ENCODE measurements at places on chromosomes 13 and 19.

DNA sequence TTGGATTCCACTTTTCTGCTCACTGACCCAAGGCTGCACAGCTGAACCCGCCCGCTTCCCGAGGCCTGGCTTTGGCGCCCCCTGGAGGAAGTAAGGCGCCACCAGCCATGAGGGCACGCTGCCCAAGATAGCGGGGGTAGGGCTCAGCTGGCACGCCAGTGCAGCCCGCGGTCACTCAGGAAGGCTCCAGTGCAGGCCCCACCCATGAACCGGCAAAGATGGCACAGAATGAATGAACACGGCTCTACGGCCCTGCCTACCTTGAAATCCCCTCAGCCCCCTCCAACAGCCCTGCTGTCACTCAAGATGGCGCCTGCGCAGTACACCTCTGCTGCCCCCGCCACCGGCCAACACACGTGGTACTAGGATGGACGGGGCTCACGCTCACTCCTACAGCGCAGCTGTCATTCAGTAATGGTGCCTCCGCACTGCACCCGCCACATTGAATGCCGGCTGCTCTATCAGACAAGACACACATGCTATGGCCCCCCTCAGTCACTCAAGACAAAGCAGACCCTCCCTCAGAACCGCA is 3.0 kb downstream of the PEG3 start:
- DNase-seq: no peak

GRCh38 chr19:42872608-42873007 is 6.9 kb downstream of the PSG1 start:
- no peak for DNase-seq

- no peak for DNase-seq
These were observed 47.1 kb upstream of the MAP3K10 start for GRCh38 chr19:40144151-40144550.

- DNase-seq: no peak
These were observed 2101.7 kb upstream of the PCDH20 start for GRCh38 chr13:63517371-63517770.

- DNase-seq: no peak
These were observed 311.6 kb downstream of the ENOX1 start for GRCh38 chr13:43475140-43475539.

- no peak for DNase-seq
These were observed 153.2 kb downstream of the ZNF486 start for GRCh38 chr19:20320191-20320590.

DNA sequence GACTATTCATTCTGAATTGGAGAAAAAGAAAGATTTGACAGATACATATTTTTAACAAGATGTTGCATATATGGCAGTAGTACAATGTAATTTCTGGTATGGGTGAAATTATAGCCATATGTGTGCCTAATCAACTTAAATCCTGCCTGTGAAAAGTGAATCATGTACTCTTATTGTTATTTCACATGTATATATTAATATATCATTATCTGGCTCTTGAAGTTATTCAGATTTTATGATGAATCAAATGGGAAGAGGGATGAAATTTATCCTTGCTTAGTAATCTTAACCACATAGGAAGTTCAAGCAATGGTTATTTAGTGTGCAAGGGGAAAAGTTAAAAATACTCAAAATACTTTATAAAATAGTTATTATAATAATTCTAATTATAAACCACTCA is 80.5 kb downstream of the GPC6 start:
- no peak for DNase-seq

- DNase-seq: no peak
These were observed 696 bp downstream of the ZNF460 start for GRCh38 chr19:57280962-57281400.

DNA sequence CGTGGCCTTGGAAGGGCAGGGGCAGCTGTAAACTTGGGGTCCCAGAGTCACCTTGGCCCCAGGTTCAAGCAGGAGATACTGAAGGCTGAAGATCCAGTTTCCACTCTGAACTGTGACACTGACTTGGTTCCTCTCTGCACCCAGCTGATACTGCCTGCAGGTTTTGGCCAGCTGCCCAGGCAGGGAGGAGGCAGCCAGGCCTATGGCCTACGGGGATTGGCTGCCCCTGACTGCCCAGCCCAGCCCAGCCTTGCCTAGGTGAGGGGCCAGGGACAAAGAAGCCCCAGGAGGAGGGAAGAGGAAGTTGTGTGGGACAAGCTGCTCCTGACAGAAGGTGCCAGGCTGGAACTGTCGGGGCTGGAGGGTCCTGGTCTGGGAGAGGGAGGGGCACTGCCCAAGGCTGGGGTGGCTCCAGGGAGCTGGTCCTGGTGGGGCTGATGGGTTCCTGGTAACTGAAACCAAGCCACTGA is 51.7 kb upstream of the CYP4F8 start:
- no peak for DNase-seq

DNA sequence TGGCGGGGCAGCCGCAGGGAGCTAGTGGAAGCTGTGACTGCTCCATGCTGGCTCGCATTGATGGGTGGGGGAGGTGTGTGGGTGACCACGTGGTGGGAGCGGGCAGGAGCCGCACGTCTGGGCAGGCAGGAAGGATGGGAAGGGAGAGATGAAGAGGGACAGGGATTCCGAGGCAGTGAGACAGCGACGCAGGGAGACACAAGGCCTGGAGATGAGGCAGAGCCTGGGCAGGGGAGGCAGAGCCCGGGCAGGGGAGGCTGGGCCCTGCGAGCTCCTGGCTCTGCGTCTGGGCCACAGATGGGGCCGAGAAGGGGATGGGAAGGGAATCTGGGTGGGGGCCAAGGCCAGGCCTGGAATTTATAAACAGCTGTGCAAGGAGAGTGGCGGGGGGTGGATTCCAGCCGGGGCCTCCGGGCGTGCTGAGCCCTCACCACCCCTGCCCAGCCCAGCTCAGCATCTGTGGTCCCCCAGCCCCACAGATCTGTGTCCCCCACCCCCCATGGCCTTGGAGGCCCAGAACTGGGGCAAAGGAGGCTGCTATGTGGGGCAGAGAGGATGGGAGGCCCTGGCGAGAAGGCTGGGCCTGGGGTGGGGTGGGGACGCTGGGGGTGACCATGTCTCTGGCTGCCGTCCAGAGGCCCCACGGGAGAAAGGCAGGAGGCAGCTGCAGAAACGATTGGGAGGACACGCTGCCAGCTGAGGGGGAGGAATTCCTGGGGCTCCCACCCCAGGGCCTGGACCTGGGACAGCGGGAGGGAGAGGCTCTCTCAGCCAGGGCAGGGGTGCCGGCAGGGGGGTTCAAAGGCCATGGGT is 6.0 kb downstream of the EHD2 start:
- no peak for DNase-seq

DNA sequence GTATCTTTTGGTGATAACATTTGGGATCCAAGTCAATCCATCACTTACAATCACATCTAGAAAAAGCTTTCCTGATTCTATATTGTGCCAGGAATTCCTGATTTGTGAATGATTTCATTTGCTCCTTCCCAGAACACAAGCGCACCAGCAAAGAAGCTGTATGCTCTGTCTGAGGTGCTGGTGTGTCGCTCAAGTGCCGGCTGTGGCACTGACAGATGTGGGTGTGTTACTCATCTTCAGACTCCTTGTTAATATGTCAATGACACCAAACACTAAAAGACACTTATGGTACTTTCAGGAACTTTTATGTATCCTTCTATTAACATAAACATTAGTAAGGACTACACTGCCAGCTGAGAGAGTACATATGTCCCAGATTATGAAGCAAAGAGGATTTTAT is 429.1 kb downstream of the ITGBL1 start:
- no peak for DNase-seq

DNA sequence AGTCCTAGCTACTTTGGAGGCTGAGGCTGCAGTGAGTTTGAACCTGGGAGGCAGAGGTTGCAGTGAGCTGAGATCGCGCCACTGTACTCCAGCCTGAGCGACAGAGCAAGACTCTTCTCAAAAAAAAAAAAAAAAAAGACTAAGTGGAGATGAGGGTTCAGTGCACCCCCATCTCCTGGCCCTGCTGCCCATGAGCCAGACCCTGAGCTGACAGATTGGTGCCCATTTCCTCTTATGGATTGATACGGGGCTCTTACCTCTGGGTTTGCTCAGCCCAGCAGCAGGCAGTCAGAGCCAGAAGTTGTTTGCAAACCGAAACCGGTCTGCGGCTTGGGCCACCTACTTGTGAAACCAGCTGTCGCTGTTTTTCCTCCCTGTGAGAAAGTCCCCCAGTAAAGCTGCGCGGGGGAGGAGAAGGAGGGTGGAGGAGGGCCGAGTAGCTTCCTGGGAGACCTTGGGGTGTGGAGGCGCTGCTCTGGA is 36.9 kb downstream of the ARRDC2 start:
- DNase-seq: peak; percentile 63

DNA sequence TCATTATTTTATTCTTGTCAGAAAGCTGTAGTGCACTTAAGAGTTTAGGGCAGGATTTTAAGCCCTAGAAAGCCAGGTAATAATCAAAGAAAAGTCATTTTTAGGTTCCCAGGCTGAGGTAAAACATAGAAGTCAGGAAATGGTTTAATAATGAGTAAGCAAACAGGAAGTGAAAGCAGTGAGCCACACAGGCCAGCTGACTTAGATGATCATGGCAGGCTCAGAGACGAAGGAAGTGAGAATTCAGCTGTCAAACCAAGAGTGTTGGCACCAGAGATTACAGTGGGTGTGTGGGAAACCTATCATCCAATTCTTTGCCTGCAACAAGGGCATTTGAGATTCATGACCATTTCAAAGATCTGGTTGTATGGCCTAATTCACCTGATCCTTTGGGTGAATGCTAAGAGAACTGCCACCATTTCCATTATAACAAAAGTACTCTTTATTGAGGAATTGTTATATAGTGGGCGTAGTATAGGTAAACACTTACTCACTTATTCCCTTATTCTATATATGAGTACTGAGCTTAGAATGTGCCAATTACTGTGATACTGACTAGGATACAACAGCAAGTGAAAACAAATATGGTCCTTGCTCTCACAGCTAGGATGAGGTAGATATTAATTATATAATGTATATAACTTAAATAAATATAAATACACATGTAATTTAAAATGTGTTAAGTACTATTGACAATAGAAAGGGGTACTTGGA is 103.7 kb upstream of the EDNRB start:
- DNase-seq: no peak

DNA sequence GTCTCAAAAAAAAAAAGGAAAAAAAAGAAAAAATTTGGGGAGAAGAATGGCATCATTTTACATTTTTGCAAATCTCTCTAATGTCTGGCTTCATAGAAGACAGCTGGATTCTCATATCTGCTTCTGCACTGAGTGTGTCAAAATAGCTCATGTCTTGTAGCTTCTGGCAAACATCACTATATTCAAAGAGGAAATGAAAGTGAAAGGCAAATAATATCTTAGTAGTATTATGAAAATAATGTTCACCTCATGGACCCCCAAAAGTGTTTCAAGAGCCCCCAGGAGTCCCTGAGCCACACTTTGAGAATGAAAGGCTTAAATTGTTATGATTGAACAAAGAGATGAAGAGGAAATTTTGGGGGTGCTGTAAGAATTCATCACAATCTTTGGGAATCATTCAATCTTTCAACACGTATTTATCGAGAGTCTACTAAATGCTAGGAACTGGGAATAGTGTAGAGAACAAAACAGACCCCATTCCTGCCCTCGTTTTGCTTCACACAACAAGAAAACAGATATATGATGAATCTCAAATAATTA is 1.2 kb upstream of the SLC6A16 start:
- no peak for DNase-seq

DNA sequence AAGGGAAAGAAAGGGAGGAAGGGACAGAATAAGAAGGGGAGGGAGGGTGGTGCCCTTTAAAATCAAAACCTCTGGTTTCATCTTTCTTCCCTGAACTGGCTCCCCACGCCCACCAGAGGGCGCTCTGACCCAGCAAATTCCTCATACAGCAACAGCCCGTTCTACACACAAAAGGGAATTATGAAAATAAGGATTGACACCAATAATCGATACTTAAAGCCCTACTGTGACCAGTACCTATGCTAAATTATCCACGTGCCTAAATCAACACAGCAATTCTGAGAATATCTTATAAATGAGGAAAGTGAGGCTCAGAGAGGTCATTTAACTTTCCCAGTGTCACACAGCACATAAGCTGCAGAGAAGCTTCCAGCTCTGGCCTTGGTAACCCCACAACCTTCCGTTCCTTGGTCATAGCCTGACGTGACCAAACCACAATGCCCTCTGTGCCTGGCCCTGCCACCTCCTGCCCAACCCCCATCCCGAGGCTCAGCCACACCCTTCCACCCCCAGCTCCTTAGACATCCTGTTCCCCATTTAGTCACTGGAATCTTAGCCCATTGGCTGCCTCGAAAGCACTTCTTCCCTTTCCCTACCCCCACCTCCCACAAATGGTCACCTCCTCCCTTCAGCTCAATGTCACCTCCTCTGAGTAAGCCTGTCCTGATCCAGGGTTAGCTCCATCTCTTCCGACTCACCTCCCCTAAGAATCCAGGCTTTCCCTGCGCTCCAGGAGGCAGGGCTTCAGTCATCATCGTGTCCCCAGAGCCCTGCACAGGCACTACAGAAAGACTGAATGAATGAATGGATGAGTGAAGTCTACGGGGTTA is 34.2 kb upstream of the PNMA8B start:
- DNase-seq: peak; percentile 77

DNA sequence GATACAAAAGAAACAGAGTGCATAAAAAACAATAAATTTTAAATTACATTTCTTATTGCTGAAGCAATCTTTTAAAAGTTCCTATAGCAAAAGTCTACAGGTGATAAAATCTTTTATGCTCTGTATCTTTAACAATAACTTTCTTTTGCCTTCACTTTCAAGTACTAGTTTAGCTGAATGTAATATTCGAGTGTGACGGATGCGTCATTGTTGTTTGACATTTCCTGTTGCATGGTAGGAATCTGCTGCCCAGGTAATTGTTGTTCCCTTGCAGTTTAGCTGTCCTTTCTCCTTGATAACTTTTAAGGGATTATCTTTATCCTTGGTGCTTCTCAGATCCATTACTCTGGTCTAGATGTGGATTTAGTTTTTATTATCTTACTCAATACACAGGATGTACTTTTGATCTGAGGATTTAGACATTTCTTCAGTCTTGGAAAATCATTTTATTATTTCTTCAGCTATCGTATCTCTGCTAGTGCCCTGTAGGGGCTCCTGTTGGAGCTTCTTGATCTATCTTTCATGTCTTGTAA is 2.1 kb upstream of the CPB2 start:
- DNase-seq: no peak

DNA sequence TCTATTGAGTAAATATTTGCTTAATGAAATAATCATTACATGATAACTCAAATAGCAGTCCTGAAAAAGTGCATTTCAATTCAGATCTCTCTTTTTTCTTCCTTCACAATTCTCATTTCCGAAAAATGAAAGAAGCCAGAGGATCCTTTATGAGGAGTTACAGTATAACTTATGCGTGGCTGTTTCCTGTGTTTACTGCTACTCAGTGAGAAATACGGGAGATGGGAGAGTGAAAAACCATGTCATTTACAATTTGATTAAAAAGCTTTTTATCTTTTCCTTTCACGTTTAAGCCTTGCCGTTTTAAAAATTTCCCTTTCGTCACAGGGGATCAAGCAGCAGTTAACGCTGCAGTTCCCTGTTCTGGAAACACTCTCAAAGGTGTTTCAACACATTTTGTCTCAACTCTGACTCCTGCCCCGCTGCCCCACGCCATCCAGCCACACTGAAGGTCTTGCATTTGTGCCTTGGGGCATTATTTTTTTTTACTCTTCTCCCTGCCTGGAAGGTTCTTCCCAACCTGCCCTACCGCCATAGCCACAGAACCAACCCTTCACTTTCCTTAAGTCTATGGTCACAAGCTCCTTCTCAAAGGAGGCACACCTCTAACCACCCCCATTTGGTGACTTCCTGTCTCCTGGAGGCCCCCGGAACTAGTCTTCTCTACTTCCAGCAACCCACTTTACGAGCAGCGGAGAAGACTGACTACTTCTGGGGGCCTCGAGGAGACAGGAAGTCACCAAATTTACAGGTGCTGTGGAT is 17.0 kb downstream of the KL start:
- no peak for DNase-seq

- DNase-seq: peak; percentile 38
These were observed at the start of gene TMEM38A for GRCh38 chr19:16660763-16661479. TSS of gene TMEM38A (plus strand) at chr19:16661139. CDS start at chr19:16661218, 79 bp downstream.

- DNase-seq: peak; percentile 96
These were observed 750 bp upstream of the SLC27A1 start for GRCh38 chr19:17469481-17470067.

Measured in T-helper 9 cell (primary cell).